ENCODE measurements at places on chromosomes 6 and 20. TPM values are rescaled to one million over a fixed set of nuclear protein-coding genes. Genes with fewer than 3 reads are reported as not detected.

The PRR18 gene
- total RNA-seq, result not detected

The DNAJC5 gene
- total RNA-seq, result 90.9 TPM

The GMPR gene
- 26.0 TPM for total RNA-seq

The TSPO2 gene
- not detected for total RNA-seq

The NEDD9 gene
- total RNA-seq, result 158 TPM

The GDAP1L1 gene
- not detected for total RNA-seq

The GPLD1 gene
- total RNA-seq, result 0.17 TPM

The CAP2 gene
- total RNA-seq, result 2.6 TPM

The SCGN gene
- total RNA-seq, result not detected

The ZSCAN23 gene
- 0.51 TPM for total RNA-seq

The FILIP1 gene
- 21.1 TPM for total RNA-seq

The FHL5 gene
- total RNA-seq, result not detected

The WFDC2 gene
- total RNA-seq, result not detected

The EPB41L1 gene
- 21.1 TPM for total RNA-seq

The TP53TG5 gene
- not detected for total RNA-seq

All from dermis blood vessel endothelial cell (primary cell).